ENCODE measurements at places on chromosomes 13 and 19.

DNA sequence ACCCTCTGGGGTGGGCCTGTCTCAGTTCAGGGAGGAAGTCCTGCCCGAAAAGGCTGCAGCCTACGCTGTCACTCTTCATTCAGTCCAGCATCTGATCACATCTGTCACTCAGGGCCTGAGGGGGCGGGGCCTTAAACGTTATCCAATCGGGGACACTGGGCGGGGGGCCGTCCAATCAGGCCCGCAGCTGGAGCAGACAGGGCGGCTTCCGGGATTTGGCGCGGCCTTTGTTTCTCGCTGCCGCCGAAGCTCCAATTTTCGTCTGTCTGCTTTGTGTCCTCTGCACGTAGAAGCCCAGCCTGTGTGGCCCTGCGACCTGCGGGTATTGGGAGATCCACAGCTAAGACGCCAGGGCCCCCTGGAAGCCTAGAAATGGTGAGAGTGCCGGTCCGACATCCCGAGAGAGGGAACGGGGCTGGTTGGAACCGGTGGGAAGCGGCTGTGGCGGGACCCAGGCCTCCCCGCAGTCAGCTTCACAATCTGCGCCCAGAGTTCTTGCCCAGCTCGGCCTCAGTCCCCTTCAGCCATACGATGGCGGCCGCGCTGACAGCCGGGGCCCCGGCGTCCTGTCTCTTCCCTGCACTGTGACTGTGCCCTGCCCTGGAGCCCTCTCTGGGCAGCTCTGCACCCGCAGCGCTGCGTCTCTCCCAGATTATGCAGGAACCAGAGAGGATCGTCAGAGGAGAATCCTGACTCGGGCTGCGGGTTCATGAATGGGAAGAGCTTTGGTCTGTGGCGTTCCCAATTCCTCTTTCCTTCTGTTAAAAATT lies at the start of gene ZNF730:
Gene ZNF730, plus strand, starts transcription at position 224 of the 770 bp plus-strand sequence. Its CDS starts 149 bp downstream, at position 373.
- DNase-seq = peak; percentile 69

DNA sequence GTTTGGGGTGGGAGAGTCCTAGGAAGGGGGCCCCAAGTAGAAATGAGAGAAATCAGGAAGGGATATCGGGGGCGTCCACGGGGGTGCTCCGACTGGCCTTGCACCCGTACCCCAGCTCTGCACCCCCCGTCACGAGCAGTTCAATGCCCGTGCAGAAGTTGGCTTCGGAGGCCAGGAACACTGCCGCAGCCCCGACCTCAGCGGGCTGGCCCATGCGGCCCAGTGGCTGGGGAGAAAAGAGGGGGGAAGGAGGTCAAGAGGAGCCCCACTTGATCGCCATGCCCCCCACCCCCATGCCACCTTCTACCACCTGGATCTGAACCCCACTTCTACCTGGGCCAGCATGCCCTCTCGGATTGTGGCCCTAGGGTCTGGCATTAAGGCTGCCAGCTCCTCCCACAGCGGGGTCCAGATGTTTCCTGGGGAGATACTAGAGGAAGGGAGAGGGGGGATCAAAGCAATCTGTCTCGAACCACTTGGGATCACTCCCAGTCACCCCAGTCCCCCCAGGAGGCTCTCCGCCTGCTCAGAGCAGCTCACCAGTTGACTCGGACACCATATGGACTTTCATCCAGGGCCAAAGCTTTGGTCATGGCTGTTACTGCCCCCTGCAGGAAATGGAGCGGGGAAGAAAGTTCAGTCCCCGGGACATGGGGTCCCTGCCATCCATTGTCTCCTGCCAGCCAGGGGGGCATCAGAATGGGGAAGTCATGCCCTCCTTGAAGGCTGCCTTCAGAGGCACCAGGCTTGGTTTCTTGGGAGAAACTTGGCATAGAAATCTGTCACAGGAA lies 2.5 kb upstream of the BCAT2 start:
- DNase-seq = no peak

DNA sequence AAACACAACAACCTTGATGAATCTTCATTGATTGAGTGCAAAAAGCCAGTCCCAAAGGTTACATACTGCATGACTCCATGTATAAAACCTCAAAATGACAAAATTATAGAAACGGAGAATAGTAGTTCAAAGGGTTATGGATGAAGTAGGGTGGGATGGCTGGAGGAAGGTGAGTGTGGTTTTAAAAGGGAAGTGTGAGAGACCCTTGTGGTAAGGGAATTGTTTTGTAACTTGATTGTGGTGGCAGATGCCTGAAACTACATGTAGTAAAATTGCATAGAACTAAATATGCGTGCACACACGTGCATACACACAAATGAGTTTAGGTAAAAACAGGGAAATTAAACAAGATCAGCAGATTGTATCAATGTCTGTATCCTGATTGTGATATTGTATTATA lies 340.7 kb downstream of the MTUS2 start:
- no peak for DNase-seq

GRCh38 chr13:39603424-39603947 lies 493 bp upstream of the LHFPL6 start:
- DNase-seq = no peak

DNA sequence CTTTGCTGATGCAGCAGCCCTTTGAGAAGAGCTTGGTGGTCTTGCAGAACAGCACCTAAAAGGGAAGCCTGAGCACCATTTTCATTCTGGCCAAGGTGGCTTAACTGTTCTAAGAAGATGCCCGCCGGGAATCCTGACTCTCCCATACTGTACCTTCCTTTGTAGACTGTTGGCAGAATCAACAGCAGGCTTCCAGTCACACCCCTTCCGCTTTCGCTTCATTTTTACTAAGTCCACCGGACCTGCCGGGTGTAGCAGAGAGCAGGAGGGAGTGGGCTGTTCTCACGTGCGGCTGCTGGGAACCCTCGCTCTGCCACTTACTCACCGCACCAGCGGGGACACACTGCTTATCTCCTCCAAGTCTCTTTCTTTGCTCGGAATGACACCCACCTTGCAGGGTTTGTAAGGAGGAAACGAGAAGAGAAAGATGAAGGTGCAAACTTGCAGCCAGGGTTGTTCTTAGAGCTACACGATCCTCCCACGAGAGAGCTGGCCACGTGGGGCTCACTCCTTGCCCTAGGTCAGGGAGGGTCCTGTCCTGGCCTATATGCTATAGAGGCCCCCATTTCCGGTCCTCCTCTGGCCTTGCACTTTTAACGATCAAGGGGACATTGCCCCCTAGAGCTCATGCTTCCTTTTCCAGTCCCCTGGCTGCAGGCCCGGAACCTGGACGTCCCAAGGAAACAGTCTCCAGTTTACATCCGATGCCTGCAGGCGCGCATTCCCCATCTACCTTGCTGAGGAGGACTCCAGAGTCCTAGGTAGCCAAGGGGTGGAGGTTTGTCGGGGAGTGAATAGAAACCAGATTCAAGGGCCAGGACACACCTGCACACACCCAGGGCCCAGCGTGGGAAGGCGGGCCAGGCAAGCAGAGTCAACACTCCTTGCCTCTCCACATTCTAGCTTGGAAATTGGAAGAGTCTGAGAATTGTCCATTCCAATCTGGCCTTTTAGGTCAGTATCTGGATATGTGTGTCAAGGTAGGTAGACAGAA lies 453.6 kb downstream of the IRS2 start:
- DNase-seq = no peak

- DNase-seq = no peak
Observed at GRCh38 chr19:28456252-28456651, 756.7 kb downstream of the UQCRFS1 start.

DNA sequence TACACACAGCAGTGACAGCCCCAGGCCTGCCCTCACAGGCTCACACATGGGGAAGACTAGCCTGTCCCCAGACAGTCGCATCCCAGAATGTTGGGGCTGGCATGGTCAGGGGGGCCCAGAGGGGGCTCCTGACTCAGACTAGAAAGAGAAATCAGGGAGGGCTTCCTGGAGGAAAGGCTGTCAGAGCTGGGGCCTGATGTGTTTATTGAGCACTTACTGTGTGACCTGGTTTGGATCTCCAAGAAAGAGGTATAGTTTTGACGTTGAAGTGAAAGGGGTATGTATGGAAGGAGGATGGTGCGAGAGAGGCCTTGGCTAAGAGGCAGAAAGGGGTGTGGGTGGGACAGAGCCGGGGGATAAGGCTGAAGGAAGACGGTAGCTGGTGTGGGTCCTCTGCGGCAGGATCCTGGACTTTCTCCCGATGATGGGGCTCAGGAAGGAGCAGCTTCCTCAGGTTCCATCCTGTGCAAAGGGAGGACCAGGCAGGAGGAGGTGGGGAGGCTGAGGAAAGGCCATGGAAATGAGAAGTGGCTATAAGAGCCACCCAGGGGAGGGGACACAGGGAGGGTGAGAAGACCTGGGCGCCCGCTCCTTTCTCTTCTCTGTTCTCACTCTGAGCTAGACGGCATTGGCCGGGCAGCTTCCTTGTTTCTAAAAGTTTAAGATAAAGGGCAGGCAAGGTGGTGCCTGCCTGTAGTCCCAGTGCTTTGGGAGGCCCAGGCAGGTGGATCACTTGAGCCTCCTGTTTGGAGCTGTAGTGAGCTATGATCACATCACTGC lies 16.1 kb upstream of the BCL3 start:
- DNase-seq = no peak

- DNase-seq = no peak
Observed at GRCh38 chr13:30776661-30777060, 41.3 kb downstream of the ALOX5AP start.

DNA sequence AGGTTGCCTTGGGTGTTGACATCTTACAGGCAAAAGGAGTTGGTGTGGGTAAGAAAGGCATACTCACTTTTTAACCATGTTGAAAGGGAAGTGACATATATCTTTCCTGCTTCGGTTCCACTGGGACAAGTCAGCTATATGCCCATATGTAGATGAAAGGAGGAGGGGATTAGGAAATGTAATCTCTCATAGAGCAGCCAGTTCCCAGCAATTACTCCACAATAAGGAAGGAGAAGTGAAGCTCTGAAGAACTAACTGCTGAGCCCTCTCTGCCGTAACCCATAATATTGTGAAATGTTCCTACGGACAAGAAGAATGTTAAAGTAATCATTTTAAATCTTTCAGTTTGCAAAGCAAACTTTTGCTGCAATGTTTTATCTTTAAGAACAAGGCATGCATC lies 82.2 kb downstream of the EDNRB start:
- DNase-seq = no peak

DNA sequence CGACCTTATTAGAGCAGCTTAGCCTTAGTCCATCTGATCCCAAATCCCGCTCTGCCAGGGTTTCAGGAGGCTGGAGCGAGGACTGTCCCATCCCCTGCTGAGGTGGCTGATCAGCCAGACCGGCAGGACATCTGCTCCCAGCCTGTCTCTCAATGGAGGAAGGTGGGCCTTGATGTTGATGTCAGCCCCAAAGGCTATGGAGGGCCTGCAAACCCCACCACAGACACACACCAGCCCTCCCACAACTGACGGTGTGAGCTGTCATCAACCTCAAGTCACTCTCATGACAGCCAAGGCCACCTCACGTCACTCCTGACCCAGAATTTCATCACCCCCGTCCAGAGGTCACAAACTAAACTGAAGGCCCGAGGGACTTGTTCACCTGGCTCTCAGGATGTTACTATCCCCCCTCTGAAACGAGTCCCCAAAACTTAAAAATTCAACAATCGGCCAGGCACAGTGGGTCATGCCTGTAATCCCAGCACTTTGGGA lies 25.5 kb downstream of the RHPN2 start:
- no peak for DNase-seq

DNA sequence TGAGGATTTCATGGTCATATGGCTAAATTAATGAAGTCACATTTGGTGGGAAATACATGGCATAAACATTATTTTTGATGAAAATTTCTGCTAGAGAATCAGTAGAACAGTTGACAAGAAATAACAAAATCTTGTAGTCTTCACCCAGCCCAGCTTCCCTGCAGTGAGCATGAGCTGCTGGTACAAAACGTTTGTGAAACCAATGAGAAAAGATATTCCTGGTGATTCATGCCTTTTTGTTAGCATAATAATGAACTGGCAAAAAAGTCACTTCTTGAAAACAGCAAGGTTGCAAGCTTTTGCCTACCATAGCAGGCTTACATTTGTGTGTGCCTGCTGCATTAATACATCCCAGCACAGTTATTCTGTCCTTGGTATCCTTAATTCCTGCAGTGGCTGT lies 475.9 kb upstream of the HTR2A start:
- DNase-seq = no peak

DNA sequence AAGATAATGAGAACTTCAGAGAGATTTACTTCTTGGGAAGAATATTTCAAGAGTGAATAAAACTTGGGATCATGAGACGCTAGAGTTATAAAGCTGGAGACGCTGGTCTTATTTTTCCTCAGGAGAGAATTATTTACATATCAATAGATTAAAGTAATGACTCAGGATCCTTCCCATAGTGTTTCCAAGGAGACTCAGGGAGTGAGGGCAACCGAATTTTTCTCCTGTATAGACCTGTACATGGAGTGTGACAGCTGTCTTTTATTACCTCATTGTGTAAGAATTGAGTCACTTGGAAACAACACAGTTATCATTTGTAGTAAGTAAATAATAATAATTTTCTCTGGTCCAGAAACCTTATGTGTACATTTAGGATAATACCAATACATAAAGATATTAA lies 1905.5 kb downstream of the OLFM4 start:
- no peak for DNase-seq

- DNase-seq = peak; percentile 8
Observed at GRCh38 chr13:46983881-46984280, 87.0 kb upstream of the HTR2A start.

- no peak for DNase-seq
Observed at GRCh38 chr19:44789943-44790483, 12.3 kb downstream of the CBLC start.

GRCh38 chr19:35168196-35168595 lies 13.7 kb downstream of the FXYD5 start:
- no peak for DNase-seq

DNA sequence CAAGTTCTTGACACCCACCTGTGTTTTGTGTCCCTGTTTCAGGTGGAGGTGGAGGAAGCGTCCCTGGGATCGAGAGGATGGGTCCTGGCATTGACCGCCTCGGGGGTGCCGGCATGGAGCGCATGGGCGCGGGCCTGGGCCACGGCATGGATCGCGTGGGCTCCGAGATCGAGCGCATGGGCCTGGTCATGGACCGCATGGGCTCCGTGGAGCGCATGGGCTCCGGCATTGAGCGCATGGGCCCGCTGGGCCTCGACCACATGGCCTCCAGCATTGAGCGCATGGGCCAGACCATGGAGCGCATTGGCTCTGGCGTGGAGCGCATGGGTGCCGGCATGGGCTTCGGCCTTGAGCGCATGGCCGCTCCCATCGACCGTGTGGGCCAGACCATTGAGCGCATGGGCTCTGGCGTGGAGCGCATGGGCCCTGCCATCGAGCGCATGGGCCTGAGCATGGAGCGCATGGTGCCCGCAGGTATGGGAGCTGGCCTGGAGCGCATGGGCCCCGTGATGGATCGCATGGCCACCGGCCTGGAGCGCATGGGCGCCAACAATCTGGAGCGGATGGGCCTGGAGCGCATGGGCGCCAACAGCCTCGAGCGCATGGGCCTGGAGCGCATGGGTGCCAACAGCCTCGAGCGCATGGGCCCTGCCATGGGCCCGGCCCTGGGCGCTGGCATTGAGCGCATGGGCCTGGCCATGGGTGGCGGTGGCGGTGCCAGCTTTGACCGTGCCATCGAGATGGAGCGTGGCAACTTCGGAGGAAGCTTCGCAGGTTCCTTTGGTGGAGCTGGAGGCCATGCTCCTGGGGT lies 16.7 kb downstream of the PRAM1 start:
- no peak for DNase-seq

DNA sequence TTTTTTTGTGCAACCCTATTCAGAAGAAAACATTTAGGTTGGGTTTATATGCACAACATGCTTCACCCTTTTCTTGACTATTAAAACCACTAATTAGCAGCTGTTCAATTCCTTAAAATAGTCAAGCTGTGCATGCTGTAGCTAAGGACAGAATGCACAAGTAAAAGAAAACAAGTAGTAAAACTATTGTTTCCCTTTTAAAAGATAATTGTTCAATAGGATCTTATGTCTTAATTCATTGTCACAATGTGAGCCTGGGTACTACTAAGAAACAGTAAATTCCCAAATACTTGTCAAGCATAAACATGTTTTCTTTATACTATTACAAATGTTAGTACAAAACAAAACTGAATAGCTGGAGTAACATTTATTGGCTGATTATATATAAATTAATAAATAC lies 32.6 kb upstream of the MIR17HG start:
- no peak for DNase-seq
